ENCODE measurements at places on chromosomes 11 and 22.

- no peak for DNase-seq
Observed at GRCh38 chr11:78149646-78150045, 10.2 kb upstream of the ALG8 start.

DNA sequence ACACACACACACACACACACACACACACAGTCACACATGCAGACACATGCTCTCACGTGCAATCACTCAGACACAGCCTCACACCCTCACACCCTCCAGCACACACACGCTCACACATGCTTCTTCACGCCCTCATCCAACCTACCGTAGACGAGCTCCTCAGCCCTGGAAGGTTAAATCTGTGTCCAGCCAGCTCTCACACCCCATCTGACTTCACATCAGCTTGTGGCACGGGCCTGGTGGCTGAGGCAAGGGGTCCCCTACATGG, 1.3 kb upstream of the SCUBE1 start:
- DNase-seq: no peak

GRCh38 chr11:111671383-111671782, 69.1 kb downstream of the SIK2 start:
- DNase-seq: no peak

DNA sequence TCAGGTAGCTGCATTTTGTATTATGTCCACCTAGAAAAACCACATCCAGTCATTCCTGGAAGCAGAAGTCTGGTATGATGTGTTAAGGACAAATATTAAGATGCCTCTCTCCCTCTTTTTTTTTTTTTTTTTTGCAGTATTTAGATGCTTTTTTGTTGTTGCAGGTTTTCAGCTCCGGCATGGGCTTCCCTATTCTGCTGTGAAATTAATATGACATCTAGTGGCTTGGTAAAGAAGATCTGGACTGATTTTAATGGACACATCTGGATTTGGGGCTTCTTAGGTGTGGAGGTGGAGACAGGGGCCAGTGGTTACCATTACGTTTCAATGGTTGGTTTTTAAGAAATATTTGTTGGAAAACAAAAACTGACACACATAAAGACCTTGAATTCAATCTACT, 47.5 kb upstream of the RASSF10 start:
- DNase-seq: no peak

DNA sequence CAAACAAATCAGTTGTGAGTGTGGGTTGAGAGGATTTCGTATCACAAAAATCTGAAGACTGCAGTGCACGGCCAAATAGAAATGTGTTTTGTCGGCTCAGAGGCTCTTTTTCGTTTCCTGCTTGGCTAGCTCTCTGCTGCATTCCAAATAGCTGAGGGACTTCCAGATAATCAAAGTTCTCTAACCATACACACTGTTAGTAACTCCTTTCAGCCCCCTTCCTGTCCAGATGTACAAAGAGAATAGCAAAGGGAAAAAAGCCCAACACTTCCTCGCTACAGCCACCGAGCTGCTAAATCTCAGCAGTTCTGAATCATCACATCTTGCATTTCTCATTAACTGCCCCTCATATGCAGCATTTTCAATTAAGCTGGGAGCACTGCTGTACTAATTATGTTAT, 203.1 kb downstream of the TENM4 start:
- DNase-seq: no peak

GRCh38 chr11:116651737-116652237, 121.0 kb downstream of the BUD13 start:
- DNase-seq: no peak

DNA sequence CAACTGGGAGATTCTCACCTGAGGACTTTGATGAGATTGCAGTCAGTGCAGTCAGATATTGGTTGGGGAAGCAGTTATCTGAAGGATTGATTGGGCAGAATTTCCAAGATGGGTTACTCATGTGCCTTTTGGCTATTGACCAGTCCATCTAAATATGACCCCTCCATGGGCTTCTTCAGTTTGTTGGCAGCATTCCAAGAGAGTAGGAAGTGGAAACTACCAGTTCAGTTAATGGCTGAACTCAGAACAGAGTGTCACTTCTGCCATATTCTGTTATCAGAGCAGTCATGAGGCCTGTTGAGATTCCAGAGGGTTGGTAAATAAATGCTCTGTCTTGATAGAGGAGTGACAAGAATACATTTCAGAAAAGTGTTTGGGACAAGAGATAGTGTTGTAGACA, 71.0 kb downstream of the CYP2R1 start:
- DNase-seq: no peak

- DNase-seq: no peak
Observed at GRCh38 chr11:34002420-34002819, 49.1 kb upstream of the CAPRIN1 start.

DNA sequence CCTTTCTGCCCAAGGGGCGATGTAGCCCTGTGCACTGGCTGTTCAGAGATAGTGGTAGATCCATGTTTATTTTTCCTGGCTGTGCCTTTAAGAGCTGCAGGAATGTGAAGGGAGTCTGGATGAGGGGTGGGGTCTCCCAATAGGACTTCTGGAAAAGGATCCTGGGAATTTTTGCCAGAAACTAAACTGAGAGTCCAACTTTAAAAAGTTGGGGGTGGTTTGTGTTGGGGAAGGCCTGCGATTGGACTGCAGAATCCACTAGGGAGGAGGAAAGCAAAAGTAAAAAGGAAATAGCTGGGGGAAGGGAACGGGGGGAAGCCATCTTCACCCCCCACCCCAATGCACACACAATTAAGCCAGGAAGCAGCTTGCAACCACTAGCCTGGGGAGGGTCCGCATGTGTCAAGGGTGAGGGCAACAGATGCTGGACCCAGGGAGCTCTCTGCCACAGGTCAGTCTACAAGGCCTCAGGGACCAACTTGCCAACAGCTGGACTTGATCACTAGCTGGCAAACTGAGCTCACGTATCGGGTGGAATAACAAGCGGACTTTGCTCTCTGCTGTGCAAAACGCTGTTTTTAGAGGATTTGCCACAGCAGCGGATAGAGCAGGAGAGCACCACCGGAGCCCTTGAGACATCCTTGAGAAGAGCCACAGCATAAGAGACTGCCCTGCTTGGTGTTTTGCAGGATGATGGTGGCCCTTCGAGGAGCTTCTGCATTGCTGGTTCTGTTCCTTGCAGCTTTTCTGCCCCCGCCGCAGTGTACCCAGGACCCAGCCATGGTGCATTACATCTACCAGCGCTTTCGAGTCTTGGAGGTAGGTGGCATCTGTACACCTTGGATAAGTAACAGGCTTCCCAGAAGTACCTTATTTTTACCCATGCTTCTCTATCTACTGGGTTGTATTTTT, at the start of gene OLFML1:
OLFML1 (plus strand) TSS at position 321 of the 912 bp plus-strand sequence; CDS start at position 691, 370 bp downstream.
- no peak for DNase-seq

DNA sequence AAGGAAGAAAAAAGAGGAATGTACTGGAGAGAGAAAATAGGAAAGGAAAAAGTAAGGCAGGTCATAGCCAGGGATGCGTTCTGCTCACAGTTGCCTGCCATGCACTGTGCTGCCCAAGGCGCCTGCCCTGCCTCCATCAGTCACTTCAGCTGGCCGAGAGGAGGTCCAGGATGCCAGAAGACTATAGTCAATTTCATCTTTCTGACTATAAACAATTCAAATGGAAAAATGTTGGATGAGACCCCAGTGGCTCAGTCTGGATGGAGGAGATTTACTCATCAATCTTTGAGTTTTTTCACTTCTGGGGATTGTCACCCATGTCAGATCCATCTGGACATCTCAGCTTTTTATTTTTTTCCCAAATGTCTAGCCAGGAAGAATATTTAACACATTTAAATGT, 36.7 kb upstream of the CLMP start:
- DNase-seq: no peak

- DNase-seq: no peak
Observed at GRCh38 chr11:22890227-22890626, 30.0 kb upstream of the CCDC179 start.

GRCh38 chr11:62402960-62403730, 15.7 kb upstream of the SCGB1A1 start:
- DNase-seq: no peak

DNA sequence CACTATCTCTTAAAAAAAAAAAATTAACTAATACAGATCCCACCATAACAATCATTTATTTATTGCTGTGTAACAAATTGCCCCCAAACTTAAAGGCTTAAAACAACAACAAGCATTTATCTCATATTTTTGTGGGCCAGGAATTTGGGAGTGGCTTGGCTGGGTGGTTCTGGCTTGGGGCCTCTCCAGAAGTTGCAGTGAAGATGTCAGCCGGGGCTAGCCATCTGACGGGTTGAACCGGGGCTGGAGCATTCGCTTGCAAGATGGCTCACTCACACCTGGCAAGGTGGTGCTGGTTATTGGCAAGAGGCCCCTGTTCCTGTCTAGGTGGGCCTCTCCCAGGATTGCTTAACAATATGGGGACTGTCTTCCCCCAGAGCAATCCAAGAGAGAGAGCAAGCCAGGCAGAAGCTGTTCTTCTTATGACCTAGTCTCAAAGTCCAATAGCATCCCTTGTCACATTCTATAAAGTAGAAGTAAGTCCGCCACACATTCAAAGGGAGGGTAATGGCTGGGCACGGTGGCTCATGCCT, 29.5 kb downstream of the ACO2 start:
- DNase-seq: no peak

DNA sequence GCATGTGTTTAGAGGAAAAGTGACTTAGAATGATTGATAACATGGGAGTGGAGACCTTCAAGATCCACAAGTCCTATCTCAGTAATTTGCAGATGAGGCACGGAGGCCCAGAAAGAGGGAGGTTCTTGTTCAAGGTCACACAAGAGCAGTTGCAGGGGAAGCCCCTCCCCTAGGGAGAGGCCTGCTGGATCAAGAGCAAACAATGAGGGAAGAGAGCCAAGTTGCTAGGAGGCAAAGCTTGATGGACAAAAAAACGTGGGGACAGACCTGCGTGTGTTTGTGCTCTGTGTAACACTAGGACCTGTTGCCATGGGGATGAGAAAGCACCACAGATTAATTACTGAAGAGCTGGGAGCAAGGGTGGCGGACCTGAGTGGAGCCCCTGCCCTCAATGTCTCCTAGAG, 6.4 kb upstream of the MFRP start:
- DNase-seq: no peak

- no peak for DNase-seq
Observed at GRCh38 chr11:67517784-67518552, 5.3 kb downstream of the CABP2 start.

DNA sequence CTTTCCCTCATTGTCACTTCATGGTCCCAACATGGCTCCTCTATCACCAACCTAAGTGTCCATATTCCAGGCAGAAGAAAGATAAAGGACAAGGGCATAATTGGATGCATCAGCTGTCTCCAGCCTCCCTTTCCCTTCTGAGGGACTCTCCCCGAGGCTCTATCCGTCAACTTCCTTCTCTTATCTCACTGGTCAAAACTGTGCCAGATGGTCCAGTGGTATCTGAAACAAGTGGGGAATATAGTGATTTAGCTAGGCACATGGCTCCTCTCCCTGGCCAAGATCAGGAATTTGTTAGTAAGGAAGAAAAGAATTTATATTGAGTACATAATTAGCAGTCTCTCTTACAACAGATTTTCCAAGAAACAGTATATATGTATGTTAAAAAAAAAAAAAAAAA, 12.6 kb upstream of the SPON1 start:
- DNase-seq: no peak

GRCh38 chr22:44723801-44724200, 21.8 kb downstream of the PRR5 start:
- no peak for DNase-seq

DNA sequence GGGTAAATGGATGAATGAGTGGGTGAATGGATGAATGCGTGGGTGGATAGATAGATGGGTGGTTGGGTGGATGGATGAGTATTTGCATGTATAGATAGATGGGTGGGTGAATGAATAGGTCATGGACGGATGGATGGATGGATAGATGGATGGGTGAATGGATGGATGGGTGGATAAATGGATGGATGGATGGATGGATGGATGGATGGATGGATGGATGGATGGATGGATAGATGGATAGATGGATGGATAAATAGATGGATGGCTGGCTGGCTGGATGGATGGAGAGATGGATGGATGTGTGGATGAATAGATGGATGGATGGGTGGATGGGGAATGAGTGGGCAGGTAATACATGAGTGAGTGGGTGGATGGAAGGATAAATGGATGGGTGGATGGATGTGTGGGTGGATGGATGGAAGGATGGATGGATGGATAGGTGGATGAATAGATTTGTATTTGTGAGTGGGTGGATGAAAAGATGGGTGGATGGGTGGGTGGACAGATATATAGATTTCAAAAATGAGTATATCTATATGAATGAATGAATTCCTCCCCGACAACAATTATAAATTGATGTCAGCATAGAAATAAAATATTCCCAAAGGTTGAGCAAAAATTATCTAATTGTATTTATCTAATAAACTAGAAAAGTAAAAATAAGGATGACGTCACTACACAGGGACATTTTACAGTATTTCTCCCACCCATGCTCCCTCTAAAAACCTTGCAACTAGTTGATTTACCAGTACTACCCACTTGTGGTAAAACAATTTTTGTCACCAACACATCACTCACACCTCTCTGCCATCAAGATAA, 563 bp upstream of the CRTAM start:
- DNase-seq: no peak

DNA sequence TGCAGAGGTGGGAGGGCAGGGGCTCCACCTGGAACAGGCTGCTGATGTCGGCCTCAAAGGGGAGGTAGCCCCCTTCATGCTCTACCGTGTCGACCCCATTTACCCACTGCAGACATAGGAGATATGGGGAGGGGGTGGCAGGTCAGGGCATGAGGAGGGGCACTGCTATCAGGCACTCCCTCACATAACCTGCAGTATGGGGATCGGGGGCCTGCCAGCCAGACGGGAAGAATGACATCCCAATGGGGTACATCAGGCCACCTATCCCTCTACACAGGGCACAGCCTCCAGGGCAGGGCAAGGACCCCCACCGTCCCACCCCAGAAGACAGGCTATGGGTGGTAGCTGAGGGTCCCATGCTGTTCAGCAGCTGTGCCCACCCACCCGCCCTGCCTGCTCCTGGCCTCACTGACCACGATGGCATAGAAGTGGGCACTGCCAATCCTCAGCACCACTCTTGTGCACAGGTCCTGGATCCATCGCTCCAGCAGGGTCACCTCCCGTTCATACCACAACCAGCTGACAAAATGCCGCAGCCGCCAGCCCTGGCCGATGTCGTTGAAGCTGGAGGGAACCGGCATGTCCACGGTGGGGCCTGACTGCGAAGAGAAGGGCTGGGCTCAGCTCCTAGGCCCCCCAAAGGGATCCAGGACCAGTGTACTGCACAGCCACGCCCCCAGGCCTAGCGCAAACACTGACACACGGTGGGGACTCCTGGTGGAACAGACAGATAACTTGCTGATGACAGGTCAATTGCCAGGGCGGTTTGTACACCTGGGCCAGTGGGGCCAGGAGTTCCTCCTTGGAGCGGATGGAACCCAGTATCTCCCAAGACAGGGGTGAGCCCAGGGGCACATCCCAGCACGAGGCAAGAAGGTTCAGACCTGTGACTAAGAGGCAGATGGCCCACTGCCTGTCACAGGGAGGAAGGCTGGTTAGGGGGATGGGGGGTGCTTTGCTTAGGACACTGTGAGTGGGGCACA, 24.1 kb downstream of the RGL4 start:
- DNase-seq: no peak

- DNase-seq: no peak
Observed at GRCh38 chr11:10379022-10379421, 74.1 kb downstream of the ADM start.

Data from activated CD4-positive, alpha-beta T cell treated with anti-CD3 and anti-CD28 coated beads for 24 hours (primary cell).